AG04450 (cell line): ENCODE measurements at places on chromosomes 1 and 21. TPM values are rescaled to one million over a fixed set of nuclear protein-coding genes. Genes with fewer than 3 reads are reported as not detected.

Gene TTC3
- polyA plus RNA-seq, result 165 and 224 TPM in 2 replicates

Gene C1QTNF12
- 0.21 and 0.51 TPM in 2 replicates for polyA plus RNA-seq

Gene ETV3L
- 0.04 and 0.07 TPM in 2 replicates for polyA plus RNA-seq

Gene CTSS
- polyA plus RNA-seq, result 5.4 and 7.1 TPM in 2 replicates

Gene SERPINC1
- polyA plus RNA-seq, result 0.09 and 0.16 TPM in 2 replicates

Gene SLC2A5
- polyA plus RNA-seq, result 0.20 and 0.21 TPM in 2 replicates

Gene OLIG2
- not detected in 2 replicates for polyA plus RNA-seq

DNA sequence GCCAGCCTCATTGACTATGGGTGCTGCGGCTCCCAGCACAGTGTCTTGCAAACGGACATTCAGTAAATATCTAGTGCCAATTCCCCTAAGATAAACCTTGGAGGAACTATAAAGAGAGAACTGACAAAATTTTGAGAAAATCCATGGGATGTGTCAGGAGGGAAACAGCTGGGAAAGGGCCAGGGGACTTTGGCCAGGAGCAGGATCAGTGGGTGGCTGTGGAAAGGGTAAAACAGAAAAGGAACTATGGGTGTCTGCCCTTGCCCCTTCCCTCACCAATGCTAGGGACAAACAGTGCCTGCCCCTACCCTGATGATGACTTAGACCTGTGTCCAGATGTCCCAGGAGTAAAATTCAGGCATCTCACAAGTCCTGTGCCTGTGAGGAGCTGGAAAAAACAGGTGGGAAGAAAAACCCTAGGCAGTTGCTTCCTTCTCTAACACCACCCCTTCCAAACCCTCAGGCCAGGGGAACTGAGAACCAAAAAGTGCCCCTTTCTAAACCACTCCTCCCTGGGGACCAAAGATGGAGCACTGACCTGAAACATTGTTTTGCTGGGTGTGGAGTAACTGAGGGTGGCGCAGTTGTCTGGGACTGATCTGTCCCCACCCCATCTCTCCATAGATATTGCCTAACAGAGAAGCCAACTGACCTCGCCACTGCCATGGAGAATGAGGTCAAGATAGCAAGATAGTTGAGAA is 22.1 kb upstream of the IFNAR2 start:
- no peak for DNase-seq

GRCh38 chr21:16538936-16539440 is 809.2 kb downstream of the USP25 start:
- no peak for DNase-seq

DNA sequence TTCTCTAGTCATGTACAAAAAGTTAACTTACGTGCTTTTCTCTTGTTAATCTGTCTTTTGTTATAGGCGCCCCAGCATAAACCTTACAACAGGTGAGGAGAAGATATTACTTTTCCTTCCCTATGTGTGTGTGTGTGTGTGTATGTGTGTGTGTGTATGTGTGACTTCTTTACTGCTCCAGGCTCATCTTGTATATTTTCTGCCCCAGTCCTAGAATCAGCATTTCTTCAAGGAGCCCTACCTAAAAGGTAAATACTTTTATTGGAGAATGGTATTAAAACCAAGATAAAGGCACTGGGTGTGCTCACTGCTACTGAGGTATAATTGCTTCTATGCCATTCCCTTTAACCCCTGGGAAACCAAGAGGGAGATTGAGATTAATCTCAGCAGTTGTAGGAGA is 129.8 kb downstream of the PLPPR5 start:
- no peak for DNase-seq

DNA sequence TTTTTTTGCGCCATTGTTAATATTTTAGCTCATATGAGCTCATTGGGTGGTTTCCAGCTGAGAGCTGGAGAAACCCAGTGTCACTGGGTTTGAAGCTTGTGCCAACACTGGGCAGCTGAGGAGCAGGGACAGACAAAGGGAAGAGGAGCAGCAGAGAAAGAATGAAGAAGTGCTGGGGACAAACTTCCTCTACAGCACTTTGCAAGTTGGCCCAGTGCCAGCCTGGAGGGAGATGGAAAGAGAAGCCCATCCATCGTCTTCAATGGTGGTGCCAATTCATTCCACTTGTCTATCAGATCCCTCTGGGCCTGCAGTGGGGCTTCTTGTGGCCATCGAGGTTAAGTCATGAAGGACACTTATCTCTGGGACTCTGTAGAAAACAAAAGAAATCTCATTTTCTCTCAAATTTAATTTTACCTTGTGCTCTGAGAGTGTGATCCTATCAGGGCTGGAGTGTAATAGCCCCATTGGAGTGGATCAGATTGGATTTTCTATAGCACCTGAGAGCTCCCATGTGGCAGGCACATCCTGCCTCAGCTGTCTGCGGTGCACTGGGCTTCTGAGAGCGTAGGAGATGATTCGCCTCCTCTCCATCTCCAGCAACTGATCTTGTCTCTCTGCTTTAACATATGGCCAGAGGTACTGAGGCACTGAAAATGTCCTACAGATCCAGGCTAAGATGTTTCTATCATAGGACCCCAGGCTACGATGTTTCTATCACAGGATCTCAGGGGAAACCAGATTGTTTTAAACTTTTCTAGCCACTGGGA is 114.7 kb downstream of the TNR start:
- no peak for DNase-seq

GRCh38 chr21:39675993-39676661 is 63.4 kb downstream of the B3GALT5 start:
- no peak for DNase-seq

DNA sequence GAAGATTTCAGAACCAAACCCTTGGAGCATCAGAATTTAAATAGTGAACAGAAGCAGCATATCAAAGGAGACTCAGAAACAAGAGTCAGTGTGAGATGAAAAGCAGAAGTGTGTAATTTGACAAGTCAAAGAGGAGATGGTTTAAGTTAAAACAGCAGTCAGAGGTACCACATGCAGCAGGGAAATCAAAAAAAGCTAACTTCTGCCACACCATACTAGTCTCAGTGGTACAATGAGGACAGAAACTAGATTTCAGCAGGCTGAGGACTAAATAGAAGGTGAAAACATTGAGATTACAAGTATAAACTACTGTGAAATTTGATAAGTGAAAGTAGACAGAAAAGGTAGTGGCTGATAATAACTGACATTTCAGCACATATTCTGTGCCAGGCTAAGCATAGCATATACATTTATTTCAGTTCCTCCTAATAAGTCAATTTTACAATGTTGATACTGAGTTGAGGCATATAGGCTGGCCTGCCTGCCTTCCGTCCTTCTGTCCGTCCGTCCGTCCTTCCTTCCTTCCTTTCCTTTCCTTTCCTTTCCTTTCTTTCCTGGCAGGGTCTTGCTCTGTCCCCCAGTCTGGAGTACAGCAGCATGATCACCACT is 12.6 kb downstream of the SUCO start:
- no peak for DNase-seq

DNA sequence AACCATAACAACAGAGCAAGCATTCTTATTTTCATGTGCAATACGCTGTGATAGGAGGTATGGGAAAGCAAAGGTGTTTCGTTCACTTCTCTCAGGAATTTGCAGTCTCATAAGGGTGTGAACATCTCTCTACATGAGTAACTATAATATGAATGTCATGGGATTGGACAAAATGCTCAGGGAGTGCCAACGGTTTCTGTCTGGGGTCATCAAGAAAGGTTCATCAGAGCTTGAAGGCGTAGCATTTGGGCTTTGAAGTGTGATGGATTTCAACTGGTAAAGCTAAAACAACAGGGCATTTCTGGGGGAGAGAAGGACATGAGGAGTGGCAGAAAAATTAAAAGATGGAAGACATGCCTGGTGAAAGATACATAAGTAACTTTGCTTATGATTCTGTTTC is 32.4 kb downstream of the GREM2 start:
- no peak for DNase-seq

DNA sequence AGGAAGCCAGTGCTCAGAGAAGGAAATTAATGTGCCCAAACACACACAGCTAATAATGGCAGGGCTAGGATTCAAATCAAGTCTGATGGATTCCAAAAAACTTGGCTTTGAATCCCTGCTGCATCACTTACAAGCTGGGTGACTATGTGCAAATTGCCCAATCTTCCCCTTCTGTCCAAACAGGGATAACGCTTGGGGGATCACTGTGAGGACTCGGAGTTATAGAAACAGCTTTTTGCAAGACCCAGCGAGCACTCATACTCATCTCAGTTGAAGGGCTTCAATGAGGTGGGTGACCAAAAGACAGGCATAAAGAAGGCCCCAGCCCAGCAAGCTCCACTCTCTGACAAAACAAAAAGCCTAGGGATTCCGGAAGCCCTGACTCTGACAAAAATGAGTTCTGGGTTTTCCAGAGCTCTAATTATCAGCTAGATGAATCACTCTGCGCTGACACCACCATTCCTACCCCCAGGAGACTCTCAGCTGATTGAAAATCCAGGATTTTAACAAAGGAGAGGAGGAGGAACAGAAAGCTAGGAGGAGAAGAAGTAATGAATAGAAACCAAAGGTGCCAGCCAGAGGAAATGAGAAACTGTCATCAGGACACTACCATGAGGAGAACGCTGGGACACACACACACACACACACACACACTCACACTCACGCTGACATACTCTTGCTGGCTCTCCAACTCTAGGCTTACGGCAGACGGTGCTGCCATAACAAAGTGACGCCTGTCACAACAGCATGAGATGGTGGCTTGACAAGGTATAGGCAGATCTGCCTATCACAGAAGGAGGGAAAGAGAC is 1.6 kb upstream of the STK40 start:
- no peak for DNase-seq

- DNase-seq, result no peak
Observed at GRCh38 chr1:81452693-81453366, 347.9 kb upstream of the ADGRL2 start.

DNA sequence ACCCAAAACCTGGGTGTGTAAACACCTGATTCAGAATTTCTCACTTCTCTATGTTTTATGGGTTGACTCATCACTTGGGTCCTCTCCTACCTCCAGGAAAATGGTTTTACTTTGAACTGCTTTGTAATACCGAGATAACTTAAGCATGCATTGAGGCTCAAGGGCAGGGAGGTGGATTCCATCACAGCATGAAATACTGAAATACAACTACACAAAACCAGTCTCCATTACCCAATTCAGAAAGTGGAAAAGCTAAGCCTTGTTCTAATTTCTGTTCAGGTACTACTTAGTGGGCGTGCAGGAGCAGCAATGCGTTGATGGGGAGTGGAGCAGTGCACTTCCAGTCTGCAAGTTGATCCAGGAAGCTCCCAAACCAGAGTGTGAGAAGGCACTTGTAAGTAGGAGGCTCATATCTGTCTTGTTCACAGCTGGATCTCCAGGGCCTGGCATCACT is 6.1 kb upstream of the C4BPA start:
- no peak for DNase-seq

DNA sequence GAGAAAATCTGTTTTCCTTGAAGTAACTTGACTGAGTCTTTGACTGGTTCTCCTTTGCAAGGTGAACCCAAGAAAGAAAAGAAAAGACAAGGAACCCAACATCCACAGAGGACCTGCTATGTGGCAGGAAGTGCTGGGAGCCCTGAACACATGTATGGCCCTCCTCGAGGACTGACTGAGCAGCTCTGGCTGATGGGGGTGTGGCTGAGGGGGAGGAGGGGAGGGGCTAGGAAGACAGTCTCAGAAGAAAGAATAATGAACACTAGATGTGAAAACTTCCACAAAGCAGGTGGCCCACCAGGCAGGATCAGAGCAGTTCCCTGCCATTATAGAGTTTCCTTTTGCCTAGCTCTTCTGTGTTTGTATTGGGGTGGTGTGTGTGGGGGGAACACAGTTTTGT is 26.1 kb downstream of the NENF start:
- no peak for DNase-seq

- DNase-seq, result no peak
Observed at GRCh38 chr1:200894712-200895442, at the start of gene INAVA. Gene INAVA, plus strand, starts transcription at chr1:200894900. Its CDS starts 3,501 bp downstream, at chr1:200898401.

DNA sequence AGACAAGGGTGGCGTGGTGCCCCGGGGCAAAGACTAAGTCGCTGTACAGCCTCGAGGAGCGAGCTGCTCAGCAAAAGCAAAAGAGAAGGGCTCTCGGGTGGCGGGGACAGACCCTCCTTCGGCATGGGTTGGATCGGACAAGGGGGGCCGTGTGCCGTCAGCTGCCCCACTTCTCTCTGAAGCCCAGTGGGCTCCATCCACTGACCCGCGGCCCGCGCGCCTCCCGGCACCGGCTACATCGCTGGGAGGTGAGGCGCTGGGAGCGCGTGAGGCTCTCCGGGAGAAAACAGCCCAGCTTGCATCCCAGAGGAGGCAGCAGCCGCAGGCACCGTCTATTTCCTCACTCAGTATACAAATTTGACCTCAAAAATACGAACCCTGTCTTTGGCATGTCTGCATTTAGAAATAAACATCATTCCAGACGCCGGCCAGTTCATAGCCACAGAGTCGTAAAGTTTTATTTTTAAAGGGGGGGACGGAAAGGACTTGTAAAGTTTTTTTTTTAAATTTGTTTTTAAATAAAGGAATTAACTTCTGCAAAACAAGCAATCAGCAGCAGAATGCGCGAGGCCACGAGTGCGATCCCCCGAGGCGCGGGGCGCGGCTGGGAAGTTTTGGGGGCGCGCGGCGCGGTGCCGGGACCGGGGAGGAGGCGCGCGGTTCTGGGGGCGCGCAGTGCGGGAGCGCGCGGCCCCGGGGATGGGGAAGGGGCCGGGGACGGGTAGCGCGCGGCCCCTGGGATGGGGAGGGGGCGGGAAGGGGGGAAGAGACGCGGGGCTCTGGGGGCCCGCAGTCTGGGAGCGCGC is 689 bp upstream of the GPR137B start:
- no peak for DNase-seq

DNA sequence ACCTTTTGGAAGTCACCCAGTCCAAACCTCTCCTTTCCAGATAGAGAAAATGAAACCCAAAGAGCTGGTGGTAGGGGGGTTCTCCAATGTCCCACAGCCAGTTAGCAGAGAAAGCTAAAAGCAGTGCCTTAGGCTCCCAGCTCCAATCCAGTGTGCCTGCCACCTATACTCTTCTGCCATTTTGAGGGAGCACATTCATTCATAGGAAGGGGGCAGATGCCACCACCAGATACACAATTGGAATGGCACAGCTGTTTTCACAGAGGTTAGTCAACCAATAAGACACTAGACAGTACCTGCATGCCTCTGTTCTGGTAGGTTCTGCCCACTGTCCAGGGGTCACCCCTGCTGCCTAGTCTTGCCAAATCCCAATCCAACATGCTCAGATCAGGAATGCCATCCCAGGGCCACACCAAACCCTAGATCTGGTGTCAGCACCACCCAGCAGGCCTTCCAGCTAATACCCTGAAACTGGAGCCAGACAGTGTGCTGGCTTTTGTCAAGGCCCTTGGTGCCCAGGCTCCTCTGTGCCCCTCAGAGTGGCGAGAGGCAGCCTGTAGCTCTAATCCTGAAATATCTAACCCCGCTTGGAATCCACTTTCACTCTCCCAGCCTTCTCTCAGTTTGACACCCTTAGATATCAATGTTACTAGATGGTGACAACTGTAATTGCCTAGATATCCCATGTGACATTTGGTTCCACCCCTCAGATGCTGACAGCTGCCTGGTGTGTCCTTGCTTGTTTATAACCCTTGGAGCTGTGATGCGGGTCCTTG is 178.6 kb downstream of the TGFBR3 start:
- no peak for DNase-seq

DNA sequence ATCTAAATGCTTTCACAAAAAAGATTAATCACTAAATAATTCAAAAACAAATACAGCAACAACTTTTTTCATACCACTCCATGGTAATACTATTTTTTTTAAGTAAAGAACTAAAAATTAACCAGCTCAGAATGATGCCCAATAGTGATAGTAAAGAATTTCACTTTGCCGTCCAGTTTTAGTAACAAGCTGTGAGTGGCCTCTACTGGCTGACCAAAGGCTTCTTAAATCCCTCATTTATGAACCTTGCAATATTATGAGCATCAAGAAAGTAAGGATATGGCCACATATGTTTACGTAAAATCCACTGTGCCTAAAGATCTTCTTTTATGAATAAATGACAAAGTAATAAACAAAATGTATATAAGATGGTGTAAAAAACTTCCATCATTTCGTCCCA is 108.6 kb downstream of the GPATCH2 start:
- DNase-seq, result no peak
